Smooth muscle cell of trachea (primary cell): ENCODE measurements at places on chromosomes 11 and 22. TPM values are rescaled to one million over a fixed set of nuclear protein-coding genes. Genes with fewer than 3 reads are reported as not detected.

The PRR5 gene
- 3.3 and 26.0 TPM in 2 replicates for total RNA-seq

The SLC22A8 gene
- total RNA-seq: not detected in 2 replicates

The RASD2 gene
- under 0.01 and 0.17 TPM in 2 replicates for total RNA-seq

The KLHDC7B gene
- 0.15 and 0.33 TPM in 2 replicates for total RNA-seq

The TRPT1 gene
- total RNA-seq: 28.5 and 50.6 TPM in 2 replicates

The HMOX1 gene
- total RNA-seq: 217 and 768 TPM in 2 replicates

The GAL3ST1 gene
- total RNA-seq: 0.15 and 0.17 TPM in 2 replicates

The ISX gene
- not detected in 2 replicates for total RNA-seq

The BRSK2 gene
- 0.99 TPM in 1 of 2 replicates, not detected in the other for total RNA-seq

The KCNJ1 gene
- under 0.01 and 0.17 TPM in 2 replicates for total RNA-seq

The ENTHD1 gene
- total RNA-seq: not detected in 2 replicates

The LARGE1 gene
- total RNA-seq: 21.4 and 38.2 TPM in 2 replicates

The KIF18A gene
- total RNA-seq: 3.1 and 22.8 TPM in 2 replicates

The GAB2 gene
- total RNA-seq: 8.6 and 16.4 TPM in 2 replicates

The APOBEC3C gene
- 19.1 and 20.8 TPM in 2 replicates for total RNA-seq

The PIK3IP1 gene
- total RNA-seq: 37.1 and 55.1 TPM in 2 replicates

The FGF19 gene
- total RNA-seq: not detected in 2 replicates

The NPAS4 gene
- total RNA-seq: 0.29 TPM in 1 of 2 replicates, not detected in the other

The TRIM66 gene
- total RNA-seq: 7.4 and 9.6 TPM in 2 replicates

The MPZL3 gene
- total RNA-seq: 0.17 and 0.29 TPM in 2 replicates

The PDGFB gene
- total RNA-seq: 0.29 TPM in 1 of 2 replicates, not detected in the other

The OLFML1 gene
- total RNA-seq: 25.5 and 26.8 TPM in 2 replicates

The TESMIN gene
- total RNA-seq: 0.33 and 0.87 TPM in 2 replicates

The ANO9 gene
- total RNA-seq: 0.17 TPM in 1 of 2 replicates, not detected in the other

The MRGPRX3 gene
- not detected in 2 replicates for total RNA-seq

The B4GALNT4 gene
- 3.3 and 4.7 TPM in 2 replicates for total RNA-seq

The RPS3 gene
- total RNA-seq: 1,567 and 1,773 TPM in 2 replicates
